NCI-H1105 treated with DMSO at 0.1 percent for 48 hours (cell line): ENCODE measurements at places on chromosomes 12 and 14.

DNA sequence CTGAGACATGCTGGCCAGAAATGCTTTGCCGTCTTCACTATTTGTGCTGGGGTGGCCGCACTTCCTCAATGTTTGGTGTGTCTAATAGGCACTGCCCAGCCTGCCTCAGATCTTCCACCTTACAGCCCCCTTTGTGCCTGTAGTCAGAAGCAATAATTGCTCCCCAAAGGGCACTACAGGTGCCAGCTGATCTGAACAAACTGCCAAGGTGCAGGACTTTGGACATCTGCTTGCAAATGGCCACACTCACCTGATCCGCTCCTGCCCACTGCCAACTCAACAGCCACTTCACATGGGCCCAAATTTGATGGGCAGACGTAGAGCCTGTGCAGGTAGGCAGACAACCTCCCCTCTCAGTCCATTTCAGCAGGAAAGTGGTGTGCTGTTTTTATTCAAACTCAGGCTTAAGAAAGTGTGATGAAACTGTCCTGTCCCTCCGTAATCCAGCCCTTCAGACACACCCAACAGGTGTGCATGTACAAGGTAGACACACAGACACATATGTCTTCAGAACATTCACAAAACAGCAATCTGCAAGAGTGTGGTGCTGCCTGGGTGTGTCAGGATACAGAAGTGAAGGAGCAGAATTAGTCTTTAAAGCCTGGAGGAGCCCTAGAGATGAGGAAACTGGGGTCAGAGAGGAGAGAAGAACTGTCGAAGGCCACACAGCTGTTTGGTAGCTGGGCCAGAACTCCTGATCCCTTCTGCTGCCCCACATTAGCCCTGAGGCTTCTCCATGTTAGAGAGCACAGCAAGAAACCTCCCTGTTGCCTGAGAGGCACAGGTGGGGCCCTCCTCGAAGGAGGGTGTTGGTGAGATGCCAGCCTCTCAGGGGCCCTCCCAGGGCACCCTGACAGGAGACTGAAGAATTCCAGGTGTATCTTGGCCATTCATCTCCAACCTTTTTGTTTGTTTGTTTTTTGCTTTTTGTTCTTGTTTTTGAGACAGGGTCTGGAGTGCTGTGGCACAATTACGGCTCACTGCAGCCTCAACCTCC is 4.4 kb upstream of the KRT75 start:
- no peak for DNase-seq

DNA sequence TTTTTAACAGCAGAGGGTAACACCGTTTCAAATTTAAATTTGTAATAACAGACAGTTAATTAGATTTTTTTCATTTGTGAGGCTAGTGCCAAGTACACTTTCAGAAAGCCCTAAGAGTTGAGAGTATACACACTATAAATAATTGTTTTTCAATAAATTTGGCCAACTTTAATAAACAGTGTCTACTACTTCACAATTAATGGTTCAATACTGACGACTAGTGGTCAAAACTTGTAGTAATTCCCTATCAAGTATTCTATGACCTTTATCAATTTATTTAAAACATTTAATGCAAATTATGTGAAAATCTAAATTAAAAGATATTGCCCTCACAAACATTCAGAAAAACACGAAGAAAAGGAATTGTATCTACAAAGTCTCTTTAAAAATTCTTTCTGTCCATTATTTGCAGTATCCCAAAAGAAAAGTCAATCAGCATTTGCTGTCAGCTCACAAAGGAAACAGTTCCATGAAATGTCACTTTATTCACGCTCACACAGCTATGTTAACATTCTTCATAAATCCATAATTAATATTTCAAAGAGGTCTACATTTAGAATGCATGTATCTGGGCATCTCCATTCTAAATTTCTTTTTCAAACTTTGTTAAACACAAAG is 91.2 kb downstream of the CEP128 start:
- DNase-seq: peak; percentile 38

DNA sequence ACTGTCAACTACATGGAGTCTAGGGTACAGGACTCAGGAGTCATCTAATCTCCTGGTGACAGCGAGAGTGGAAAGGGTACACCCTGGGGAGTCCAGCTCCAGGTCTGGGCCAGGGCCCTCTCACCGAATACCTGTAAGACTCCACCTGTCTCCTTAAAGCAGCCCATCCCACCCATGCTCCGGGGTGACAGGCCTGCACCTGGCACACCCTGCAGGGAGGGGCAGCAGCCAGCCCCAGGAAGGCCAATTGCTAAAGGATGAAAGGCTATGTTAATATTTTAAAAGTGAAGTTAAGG is 45.5 kb downstream of the STX2 start:
- DNase-seq: no peak

GRCh38 chr14:28886940-28887339 is 120.4 kb downstream of the FOXG1 start:
- no peak for DNase-seq

GRCh38 chr14:75340921-75341320 is 62.3 kb downstream of the FOS start:
- DNase-seq: no peak

- DNase-seq: no peak
These were observed 21.6 kb downstream of the TGFB3 start for GRCh38 chr14:75960231-75960630.

GRCh38 chr12:98644433-98644711 is 216 bp downstream of the IKBIP start:
- no peak for DNase-seq

DNA sequence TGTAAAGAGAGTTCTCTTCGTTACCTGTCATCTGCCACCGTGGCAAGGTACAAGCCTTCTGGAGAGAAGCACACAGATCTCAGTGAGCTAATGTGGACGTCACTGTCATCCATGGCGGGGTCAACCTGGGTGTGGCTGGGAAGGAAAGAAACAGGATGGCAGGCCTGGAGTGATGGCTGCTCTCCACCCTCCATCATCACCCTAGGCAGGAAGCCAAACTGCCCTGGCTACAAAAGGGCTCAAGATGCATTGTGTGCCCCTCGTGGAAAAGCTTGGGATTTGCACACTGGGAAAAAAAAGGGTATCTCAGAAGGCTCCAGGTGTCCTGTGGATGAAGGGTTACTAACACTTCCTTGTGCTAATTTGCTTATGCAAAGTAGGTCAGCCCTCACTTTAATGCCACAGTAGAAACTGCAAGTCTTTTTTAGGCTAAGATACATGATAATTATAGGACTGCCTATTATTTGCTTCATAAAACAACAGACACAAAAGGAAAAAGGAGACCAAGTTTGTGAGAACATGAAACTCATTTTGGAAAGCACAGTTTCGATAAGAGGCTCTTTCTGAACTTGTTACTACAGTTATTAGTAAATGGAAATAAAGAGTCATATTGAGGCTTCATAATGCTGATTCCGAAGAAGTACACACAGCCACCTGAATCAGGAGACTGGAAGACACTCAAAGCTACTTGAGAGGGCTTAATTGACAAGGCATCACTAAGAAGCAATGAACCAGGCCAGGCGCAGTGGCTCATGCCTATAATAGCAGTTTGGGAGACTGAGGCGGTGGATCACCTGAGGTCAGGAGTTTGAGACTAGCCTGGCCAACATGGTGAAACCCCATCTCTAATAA is 18.9 kb downstream of the RFC5 start:
- DNase-seq: peak; percentile 46

DNA sequence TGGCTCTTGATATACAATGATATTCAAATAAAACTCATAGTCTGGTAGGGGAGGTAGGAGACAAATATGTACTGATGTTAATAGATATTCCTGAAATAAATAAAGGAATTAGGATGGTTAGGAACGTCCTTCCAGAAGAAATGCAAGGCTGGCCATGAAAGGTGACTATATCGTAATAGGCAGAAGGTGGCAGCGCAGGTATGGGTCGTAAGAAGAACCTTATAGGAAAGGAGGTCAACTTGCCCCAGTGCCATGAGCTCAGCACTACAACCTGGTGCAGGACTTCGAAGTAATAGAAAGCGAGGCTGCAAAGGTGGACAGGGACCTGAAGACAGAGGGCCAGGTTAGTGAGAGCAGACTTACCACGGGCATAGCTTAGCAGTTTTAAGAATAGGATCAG is 55.3 kb upstream of the FGD4 start:
- DNase-seq: no peak

DNA sequence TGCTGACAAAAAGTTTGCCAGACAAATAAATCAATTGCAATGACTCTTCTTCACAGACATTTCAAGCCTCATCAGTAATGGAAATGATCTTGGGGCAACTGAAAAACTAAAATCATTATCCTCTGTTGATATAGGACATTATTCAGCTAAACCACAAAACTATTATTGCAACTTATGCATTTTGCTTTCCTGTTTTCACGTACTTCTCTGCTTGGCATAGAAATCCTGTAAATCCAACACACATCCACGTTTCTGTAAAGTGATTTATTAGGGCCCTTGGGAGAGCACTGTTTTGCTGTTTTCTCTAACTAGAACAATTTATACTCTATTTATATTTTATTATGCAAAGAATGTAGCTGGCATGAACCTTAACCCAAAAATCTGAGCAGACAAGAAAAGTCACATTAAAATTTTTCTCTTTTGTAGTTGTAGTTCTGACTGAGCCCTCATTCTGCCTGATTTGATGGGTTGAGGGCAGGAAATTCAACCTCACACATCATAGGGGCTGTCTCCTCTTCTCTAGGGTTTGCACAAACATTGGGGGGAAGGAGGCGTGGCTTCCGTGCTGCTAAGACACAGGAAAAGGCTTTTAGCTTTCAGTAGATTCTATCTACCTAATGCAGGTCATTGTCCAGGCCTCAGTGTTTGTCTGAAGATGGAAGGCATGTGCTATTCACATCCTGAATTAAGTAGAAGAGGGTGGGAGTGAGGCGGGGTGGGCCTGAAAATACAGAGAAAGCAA is 11.5 kb upstream of the NUP107 start:
- no peak for DNase-seq
